ENCODE measurements at places on chromosomes 1 and 21. TPM values are rescaled to one million over a fixed set of nuclear protein-coding genes. Genes with fewer than 3 reads are reported as not detected.

DNA sequence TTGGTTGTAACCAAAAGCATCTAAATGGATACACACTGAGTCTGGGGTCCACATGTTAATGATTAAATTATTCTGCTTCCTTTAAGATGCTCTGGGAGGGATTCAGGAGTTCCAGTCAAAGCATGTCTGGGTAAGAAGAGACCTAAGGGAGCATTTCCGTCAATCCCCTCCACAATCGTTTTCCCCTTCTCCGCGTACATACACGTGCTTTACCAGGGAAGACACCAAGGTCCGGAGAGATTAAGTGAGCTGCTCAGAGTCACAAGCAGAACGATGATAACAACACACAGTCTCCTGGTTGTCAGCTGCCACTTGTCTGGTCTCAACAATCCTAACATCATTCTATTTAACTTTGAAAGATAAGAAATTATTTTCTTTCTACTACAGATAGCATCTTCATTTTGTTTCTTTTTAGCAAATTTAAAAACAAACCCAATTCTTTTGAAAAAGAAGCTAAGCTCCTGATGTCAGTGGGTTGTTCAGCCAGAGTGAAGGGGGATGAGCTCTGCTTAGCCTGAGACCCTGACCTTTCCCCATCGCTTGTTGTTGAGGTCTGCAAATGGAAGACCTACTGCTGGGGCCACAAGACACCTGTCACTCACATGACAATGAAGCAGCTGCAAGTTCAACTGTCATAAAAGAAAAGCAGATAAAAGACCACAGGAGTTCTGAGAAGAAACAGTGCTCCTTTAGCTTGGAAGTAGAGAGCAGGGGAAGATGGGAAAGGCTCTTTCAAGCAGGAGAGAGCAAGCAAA lies 4.5 kb downstream of the PAFAH2 start:
- DNase-seq: no peak

DNA sequence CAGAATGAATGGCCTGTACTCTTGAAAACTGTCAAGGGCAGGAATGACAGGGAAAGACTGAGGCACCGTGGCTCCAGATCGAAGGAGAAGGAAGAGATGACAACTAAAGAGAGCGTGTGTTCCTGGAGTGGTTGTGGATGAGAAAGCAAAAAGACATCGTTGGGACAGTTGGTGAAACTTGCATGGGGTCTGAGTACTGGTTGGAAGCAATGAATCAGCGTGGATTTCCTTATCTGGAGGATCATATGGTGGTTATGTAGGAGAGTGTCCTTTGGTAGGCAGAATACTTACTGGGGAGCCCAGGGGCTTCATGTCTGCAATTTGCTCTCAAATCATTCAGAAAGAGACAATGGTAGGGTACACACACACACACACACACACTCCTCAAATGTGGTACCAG lies 13.9 kb downstream of the LEMD1 start:
- no peak for DNase-seq

DNA sequence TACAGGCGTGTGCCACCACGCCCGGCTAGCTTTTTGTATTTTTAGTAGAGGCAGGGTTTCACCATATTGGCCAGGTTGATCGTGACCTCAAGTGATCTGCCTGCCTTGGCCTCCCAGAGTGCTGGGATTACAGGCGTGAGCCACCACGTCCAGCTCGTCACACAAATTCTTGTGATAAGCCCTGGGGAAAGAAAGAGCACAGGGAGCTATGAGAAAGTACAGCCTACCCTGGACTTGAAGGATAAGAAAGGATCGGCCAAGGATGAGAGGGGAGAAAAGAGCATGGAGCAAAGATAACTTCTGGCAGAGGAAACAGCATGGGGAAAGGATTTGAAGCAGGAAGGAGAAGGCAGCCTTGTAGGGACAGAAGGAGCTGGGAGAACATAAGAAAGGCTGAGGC lies 29.2 kb downstream of the SESN2 start:
- DNase-seq: no peak

GRCh38 chr1:110150330-110151174 lies at the start of gene SLC6A17:
Gene SLC6A17, plus strand, starts transcription at chr1:110150494. Its CDS starts 16,436 bp downstream, at chr1:110166930.
- no peak for DNase-seq

GRCh38 chr1:88791192-88791591 lies 100.2 kb downstream of the GTF2B start:
- no peak for DNase-seq

Gene PER3
- total RNA-seq: 3.1 TPM
